Upper lobe of left lung (tissue), 6 donors: ENCODE measurements at places on chromosomes 1 and 21. TPM values are rescaled to one million over a fixed set of nuclear protein-coding genes. Genes with fewer than 3 reads are reported as not detected.

VTCN1 gene
- 1.7 TPM for total RNA-seq

GRCh38 chr1:179445593-179445992, 79.8 kb downstream of the AXDND1 start:
- no peak for DNase-seq
- H3K36me3 ChIP-seq = no peaks in the 10 kb centered on the region
- no peak overlapping the region for H3K27ac ChIP-seq
- H3K4me1 ChIP-seq = no peaks in the 10 kb centered on the region

- H3K36me3 ChIP-seq = no peaks in the 10 kb centered on the region
- DNase-seq = no peak
- H3K4me3 ChIP-seq = no peak overlapping the region
- no peaks in the 10 kb centered on the region for H3K27me3 ChIP-seq
- H3K27ac ChIP-seq = no peak overlapping the region
- no peaks in the 10 kb centered on the region for H3K4me1 ChIP-seq
Measured at GRCh38 chr1:93033029-93033428, 46.1 kb upstream of the MTF2 start.

DNA sequence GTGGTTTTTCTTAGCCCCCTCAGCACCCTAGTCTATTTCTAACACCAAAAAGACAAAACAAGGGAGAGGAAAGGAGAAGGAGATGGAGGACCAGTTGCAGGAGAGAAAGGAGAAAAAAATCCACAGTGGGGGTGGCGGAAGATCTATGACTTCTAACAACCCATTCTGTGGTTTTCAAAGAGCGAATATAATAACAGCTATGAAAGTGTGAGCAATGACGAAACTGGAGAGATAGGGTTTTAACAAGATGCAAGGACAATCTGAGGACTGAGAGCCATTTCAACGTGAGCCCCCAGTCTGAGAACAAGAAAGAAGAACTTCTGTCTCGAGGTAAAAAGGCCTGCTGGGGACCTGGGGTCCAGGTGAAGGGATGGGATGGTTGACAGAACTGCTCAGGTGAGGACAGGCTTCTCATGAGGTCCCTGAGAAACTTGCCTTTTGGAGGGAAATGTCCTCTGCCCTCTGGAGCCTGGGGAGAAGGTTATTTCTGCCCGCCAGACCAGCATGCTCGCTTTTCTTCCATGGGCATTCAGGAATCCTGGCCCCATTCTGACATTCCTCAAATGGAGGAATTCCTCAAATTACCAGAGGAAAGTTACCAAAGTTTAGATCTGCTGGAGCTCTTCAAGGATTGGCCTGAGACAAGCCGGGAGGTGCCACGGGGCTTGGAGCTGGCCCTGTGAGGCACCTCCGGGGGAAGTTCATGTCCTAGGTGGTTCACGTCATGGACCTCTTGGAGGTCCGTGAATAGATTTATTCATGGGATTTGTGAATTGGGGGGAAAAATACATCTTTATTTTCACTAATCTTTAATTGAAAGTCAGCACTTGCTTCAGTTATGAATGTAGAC, at the start of gene CD160:
Gene CD160, plus strand, starts transcription at position 270 of the 850 bp plus-strand sequence. CDS start 8,829 bp downstream, outside the sequence.
- H3K4me3 ChIP-seq = no peak within 1 kb of the TSS
- no peaks in the 10 kb centered on the region for H3K27me3 ChIP-seq
- DNase-seq = no peak
- H3K4me1 ChIP-seq = peaks cover 11% of the 10 kb centered on the region
- no peaks in the 10 kb centered on the region for H3K36me3 ChIP-seq

B3GALT2 gene
- total RNA-seq = 1.9 TPM

TRPM2 gene
- total RNA-seq = 14.0 TPM

GRCh38 chr1:219710529-219711194, 97.8 kb upstream of the ZC3H11B start:
- no peak overlapping the region for H3K4me3 ChIP-seq
- DNase-seq = no peak
- H3K36me3 ChIP-seq = no peaks in the 10 kb centered on the region
- H3K27ac ChIP-seq = no peak overlapping the region
- no peaks in the 10 kb centered on the region for H3K4me1 ChIP-seq

ANGPTL7 gene
- 1.1 TPM for total RNA-seq

GRCh38 chr1:89616844-89617627, 15.9 kb upstream of the LRRC8C start:
- H3K27me3 ChIP-seq = no peaks in the 10 kb centered on the region
- no peak for DNase-seq
- no peaks in the 10 kb centered on the region for H3K36me3 ChIP-seq
- H3K27ac ChIP-seq = no peak overlapping the region

DNA sequence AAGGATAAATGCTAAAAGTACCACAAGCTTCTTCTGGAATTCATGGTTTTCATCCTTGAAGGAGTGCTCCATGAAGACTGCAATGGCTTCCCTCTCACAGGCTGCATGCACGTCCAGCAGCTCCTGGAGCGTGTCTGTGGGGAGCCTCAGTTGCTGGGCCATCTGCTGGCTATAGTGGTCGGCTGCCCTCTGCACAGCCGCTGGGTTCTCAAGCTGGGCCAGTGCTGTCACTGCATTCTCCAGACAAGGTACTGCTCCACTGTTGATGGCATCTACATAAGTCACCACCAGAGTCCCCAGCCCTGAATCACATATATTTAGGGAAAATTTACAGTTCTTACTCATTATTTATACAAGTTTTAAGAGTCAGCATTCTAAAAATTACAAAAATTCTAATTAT, 8.7 kb downstream of the GBP4 start:
- H3K27ac ChIP-seq = no peak overlapping the region
- H3K4me3 ChIP-seq = no peak overlapping the region
- no peaks in the 10 kb centered on the region for H3K27me3 ChIP-seq
- DNase-seq = no peak
- no peaks in the 10 kb centered on the region for H3K4me1 ChIP-seq

- no peak for DNase-seq
- H3K27ac ChIP-seq = no peak overlapping the region
- no peaks in the 10 kb centered on the region for H3K4me1 ChIP-seq
- H3K36me3 ChIP-seq = no peaks in the 10 kb centered on the region
- no peaks in the 10 kb centered on the region for H3K27me3 ChIP-seq
- H3K4me3 ChIP-seq = no peak overlapping the region
Measured at GRCh38 chr1:85321237-85321964, 45.0 kb upstream of the BCL10 start.
